ENCODE measurements at places on chromosomes 3 and 15.

- DNase-seq: no peak
Measured at GRCh38 chr3:150351398-150351797, 56.7 kb upstream of the TSC22D2 start.

DNA sequence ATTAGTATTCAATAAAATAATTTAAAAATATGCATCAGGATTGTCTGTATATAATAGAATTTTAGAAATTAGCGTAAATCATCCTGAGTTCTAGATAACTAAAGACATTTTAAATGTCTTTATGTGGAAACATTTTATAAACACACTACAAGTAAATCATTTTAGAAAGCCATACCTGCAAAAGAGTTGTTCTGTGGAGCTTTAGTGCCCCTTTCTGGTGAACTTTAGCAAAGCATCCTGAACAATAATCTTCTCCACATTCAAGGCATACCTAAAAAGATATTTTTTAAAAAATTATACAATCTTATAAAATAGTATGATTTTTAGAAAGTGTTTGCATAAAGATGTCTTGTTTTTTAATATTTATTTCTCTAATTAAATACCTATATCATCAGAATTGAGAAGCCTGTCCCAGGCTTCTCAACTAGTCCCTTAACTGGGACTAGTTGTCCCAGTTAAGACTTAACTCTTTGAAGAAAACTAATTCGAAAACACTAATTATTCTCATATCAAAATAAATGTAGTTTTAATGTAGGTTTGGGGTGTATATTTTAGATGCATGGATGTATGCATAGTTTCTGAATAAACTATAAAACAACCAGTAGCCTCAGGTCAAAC lies 29.7 kb downstream of the ZBBX start:
- DNase-seq: no peak

DNA sequence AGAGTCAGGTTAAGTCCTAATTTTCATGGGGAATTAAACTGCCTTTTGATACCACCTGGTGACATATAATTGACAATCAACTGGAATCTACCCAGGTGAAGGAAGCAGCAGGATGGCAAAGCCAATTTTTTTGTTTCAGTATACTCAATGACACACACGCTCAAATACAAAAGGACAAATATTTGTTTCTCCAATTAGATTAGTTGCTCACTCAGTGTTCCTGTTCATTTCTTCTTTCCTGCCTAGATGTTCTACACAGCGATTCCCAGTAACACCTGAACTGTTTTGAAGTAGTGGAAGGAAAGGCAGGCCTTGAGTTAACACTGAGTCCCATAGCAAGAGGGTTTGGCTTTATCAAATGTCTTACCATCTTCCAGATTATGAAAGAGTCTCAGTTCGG lies 157.5 kb downstream of the PDZRN3 start:
- no peak for DNase-seq

DNA sequence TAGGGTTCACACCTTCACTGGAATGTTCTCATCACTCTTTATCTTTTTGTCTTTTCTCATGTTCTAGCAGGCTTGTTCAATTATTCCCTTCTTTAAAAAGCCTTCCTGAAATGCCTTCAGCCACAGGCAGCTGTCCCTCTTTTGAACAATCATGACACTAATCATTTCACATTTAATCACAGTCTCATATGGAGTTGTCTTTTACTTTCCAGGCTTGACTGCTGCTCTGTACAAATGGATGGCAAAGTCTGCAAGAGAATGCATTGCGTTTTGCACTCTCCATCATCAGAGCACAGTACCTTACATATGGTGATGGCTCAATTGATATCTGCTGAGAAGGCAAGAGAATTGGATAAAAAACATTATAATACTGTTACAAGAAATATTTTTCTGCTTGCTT lies 529.8 kb downstream of the DIPK2A start:
- DNase-seq: no peak

DNA sequence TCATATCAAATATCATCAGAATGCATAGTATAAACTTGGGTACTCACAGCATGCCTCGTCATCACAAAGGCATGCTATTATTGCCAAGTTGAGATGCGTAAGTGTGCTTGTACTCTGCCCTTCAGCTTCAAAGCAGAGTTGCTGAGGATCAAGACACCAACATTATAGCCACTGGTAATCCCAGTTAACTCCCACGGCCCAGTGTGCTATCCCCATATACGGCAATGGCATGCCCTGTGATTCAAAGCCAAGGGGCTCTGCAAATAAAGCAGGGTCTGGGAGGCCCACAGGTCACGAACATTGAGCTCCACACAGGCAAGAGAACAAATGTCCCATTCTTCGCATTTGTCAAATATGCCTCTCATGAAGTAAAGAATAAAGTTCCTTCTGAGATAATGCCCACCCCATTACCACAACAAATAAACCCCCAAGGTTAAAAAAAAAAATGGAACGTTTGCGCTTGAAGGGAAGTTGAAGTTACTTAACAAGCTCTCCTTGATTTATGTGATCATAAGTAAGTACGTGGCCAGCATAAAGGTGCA lies 298.1 kb upstream of the NECTIN3 start:
- DNase-seq: no peak

DNA sequence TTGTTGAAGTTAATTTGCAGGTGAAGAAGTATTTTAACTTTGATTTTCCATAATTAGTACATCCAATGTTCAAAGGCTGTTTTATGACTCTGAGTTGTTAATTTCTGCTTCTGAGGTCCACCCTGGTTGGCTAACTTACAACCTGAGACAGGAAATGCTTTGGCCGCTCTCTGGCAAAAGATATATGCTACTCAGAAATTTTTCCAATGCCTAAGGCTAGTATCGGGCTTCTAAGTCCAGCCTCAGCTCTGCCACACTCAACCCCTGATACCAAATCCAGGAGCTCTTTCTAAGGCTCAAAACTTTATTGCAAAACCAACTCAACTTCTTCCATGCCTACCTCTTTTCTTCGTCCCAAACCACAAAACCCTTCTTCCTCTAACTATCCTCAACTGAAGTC lies 192.9 kb downstream of the NEK10 start:
- DNase-seq: no peak

Data from head of caudate nucleus (tissue), 42 donors.